Stimulated activated CD8-positive, alpha-beta memory T cell treated with anti-CD3 and anti-CD28 coated beads, Interleukin-4, amount 100 ng/mL, for 4 hours (primary cell): ENCODE measurements at places on chromosomes 5 and 9.

- no peak for DNase-seq
These were observed 28.3 kb upstream of the STOM start for GRCh38 chr9:121398374-121398773.

- DNase-seq, result no peak
These were observed 94.4 kb downstream of the PDE6A start for GRCh38 chr5:149849966-149850910.

- DNase-seq, result no peak
These were observed 909 bp downstream of the NDFIP1 start for GRCh38 chr5:142109331-142110045.

DNA sequence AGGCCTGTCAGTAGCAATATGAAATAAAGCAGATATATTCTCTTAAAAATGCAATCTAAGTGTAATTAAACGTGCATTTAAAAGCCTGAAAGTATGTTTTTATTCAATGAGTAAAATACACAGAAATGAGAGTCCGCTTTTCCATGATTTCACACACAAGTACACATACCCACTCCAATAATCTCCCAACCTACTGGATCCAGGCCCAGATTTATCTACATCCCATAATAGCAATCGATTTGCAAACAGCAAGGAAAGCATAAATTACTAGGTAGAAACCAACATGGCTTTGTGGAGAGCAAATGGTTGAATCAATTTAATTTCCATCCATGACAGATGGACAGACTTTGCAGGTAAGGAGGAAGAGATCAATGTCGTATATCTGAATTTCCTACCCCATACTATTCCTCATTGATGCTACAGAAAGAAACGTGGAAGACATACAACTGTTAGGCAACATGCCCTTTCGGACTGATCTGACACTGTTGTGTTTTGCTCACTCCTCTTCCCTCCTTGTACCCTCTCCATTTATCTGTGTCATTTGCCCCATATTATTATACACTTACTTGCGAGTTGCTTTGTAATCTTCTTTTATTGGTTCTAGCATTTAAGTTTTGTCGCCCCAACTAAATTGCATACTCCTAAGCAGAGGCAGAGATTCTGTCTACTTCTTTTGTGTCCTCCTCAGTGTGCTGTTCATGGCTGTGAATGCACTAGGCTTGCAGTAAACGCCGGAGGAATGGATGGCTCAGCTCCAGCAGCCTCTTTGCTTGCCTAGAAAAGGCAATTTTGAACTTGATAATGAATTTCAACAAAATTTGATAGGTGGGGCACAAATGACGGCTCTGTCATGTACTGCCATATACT, 133.6 kb downstream of the NFIB start:
- no peak for DNase-seq

GRCh38 chr9:36625006-36625615, 52.4 kb downstream of the MELK start:
- DNase-seq, result no peak

- DNase-seq, result no peak
These were observed 459.2 kb upstream of the RGMB start for GRCh38 chr5:98314292-98314691.

DNA sequence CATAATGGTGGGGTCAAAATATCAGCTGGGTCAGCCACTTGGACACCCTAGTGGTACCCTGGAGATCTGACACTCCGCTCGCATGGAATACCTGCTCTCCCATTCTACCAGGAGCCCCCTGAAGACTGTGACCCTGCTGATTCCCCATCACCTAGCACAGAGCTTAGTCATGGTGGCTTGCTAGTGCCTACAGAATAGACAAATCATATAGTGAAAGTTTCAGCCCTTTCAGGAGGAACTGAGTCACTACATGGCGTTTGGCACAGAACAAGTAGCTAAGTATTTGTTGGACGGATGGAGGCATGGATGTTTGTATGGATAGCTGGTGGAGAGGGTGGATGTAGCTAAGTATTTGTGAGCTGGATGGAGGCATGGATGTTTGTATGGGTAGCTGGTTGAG, 65.3 kb downstream of the LMX1B start:
- DNase-seq, result no peak

DNA sequence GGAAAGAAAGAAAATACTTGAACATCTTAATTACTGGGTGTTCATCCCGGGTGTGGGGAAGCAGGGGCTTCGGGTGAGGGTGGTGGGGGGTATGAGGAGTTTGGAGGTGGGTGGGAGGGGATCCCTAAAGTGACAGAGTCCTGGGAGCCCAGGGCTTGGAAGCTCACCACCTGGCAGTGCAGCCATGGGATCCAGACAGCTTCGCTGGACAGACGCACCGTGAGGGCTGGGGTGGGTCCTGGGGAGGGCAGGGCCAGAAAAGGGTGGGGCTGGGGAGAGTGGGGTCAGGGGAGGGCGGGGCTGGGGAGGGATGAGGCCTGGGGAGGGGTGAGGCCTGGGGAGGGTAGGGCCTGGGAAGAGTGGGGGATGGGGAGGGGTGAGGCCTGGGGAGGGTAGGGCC, 127.5 kb upstream of the LPCAT1 start:
- no peak for DNase-seq

DNA sequence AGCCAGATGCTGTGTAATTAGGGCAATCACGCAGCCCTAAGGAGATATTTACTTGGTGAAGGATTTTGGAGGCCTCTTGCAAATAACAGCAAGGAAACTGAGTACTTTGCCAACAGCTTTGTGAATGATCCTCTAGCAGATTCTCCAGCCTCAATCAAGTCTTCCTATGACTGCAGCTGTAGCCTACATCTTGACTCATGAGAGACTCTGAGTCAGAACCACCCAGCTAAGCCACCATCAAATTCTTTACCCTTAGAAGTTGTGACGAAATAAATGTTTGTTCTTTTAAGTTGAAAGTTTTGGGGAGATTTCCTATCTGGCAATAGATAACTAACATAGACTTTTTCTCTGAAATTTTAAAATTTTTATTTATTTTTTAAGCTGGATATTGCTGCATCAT, 237.6 kb upstream of the CCNH start:
- no peak for DNase-seq

DNA sequence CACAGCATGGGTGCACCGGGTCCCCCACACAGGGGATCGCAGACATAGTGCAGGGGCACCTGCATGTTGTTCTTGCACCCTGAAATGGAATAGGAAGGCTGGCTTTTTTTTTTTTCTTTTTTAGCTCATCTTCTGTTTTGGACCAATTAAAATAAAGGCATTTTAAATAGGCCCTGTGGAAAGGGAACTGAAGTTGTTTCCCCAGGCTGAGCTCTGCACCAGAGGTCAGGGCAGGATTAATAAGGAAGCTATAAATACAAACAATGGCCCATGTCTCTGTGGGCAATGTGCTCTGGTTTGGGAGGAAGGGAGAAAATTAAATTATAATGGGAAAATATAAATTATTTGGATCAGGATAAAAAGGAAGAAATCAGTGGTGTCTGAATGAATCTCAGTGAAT, 21.2 kb upstream of the KCNMB1 start:
- no peak for DNase-seq

- DNase-seq, result no peak
These were observed 101.8 kb downstream of the ICE1 start for GRCh38 chr5:5524327-5524726.

DNA sequence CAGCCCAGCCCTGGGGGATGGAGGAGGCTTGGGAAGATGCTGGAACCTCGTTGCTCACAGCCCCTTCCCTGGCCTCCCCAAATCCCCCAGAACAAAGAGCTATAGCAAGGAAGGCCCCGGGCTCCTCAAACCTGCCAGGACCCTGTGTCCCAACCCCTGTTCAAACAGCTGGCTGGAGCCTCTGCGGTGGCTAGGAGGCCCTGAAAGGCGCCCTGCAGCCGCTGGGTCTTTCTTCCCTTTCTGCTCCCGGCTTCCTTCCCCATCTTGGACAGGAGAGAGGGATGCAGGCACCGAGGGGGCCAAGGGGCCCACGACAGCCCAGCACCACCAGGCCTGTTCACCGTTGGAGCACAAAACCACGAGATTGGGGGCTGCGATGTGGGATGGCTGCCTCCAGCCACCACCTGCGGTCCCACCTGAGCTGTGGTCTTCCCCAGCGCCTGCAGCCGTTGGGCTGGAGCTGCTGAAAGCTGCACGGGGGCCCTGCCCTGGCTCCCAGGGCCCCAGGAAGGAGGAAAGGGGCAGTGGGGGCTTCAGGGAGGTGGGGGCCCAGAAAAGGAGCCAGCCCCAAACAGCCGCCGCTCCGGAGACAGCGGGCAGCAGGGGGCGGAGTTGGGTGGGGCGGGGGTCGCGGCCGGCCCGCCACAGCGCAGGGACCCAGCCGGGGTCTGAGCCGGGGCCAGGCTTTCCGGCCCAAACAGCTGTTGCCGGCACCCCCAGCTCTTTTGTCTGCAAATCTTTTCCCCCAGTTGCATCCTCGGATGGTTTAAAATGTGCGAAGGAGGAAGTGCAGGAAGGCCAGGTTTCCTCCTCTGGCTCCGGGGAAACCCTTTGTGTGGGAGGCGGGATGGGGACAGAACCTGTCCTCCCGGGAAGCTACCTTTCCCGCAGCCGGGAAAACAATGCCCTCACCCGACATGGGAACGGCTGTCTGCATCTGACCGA, 16.1 kb downstream of the NOTCH1 start:
- DNase-seq, result no peak

GRCh38 chr9:68537616-68537880, 3.1 kb downstream of the TMEM252 start:
- DNase-seq, result no peak

DNA sequence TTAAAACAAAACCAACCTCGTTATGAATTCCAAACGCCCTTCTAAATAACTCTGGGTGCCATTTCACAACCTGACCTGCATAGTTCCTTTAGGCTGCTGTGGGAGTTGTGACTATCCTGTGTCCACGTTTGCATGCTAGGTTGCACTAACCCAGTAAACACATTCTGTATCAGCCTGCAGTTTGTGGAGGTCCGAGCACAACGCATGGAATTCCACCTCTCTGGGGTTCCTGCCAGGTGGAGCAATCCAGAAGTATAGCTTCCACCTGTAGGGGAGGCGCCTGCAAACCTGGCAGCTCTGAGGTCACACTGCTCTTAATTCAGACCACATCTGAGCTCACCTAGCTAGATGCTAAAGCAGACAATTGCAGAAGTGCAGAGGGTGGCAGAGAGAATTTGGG, 57.2 kb downstream of the MARCHF3 start:
- DNase-seq, result no peak

GRCh38 chr5:32126691-32127090, 47.4 kb downstream of the GOLPH3 start:
- no peak for DNase-seq

- no peak for DNase-seq
These were observed 40.3 kb downstream of the ADAM19 start for GRCh38 chr5:157535042-157535865.

DNA sequence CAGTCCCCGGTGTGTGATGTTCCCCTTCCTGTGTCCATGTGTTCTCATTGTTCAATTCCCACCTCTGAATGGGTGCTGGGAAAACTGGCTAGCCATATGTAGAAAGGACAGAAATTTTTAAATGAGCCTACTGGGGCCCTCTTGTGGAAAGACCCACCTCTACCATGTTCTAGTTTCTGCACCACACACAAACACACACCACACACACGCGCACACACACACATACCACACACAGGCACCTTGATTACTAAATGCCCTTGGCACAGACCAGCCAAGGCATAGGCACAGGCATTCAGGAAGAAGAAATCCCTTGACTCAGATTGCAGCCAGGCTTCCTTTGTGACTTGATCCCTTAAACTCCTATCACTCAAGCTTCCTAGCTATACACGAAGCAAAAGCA, 60.5 kb downstream of the SIL1 start:
- no peak for DNase-seq

- DNase-seq, result no peak
These were observed 239.4 kb downstream of the NSG2 start for GRCh38 chr5:174284873-174285272.

GRCh38 chr9:91303741-91304415, 57.8 kb downstream of the AUH start:
- no peak for DNase-seq

DNA sequence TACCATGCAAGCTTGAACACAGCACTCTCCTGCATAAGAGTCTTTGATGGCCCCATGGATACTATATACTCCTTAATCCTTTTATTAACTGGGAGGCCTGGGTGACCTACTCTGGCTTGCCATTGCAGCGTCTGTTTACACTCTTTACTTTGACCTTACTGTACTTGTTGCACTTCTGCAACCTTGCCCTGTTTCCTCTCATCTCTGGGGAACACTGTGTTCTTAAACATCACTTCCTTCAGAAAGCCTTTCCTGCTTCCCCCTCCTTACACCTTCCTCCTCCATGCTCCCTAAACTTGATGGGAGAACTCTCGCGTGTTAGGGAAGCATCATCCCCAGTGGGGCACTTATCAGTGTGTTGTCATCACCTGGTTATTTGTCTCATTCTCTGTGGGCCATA, 222.3 kb downstream of the NR3C1 start:
- no peak for DNase-seq

DNA sequence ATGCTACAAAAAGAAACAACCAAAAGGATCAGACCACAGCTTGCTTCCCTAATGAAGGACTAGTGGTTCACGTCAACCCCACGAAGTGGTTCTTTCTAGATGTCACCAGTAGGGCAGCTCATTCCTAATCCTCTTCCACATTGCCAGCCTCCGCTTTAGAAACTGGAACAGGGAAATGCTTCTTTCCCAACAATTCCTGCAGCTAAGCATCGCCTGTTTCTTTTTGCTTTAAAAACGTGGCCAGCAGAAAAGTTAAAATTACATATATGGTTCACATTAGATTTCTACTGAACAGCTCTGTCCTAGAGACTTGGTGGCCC, 100.2 kb downstream of the MTX3 start:
- DNase-seq, result no peak

GRCh38 chr9:133199648-133200321, 9.3 kb downstream of the OBP2B start:
- DNase-seq, result peak; percentile 24

DNA sequence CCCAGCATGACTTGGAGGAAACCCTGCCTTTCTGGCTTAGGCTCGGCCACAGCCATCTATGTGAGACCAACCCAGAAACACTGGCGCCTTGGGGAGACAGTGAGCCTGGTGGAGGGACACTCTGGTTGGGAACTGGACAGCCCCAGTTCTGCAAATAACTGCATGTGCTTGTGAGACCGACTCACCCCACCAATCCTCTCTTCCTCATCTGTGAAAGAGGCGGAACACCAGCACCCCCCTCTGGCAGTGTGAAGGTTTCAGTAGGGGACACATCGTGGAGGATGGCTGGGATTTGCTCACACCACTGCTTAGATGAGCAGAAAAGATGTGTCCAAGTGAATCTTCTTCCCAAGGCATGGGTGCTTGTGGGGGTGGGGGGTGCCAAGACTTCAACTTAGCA, 43.4 kb upstream of the N4BP3 start:
- no peak for DNase-seq

GRCh38 chr9:106023455-106023854, 329.1 kb downstream of the TMEM38B start:
- DNase-seq, result no peak

- no peak for DNase-seq
These were observed 17.5 kb upstream of the JAK2 start for GRCh38 chr9:4967523-4967922.
